Midbrain (tissue), 1 donor: ENCODE measurements at places on chromosomes 16 and 17.

DNA sequence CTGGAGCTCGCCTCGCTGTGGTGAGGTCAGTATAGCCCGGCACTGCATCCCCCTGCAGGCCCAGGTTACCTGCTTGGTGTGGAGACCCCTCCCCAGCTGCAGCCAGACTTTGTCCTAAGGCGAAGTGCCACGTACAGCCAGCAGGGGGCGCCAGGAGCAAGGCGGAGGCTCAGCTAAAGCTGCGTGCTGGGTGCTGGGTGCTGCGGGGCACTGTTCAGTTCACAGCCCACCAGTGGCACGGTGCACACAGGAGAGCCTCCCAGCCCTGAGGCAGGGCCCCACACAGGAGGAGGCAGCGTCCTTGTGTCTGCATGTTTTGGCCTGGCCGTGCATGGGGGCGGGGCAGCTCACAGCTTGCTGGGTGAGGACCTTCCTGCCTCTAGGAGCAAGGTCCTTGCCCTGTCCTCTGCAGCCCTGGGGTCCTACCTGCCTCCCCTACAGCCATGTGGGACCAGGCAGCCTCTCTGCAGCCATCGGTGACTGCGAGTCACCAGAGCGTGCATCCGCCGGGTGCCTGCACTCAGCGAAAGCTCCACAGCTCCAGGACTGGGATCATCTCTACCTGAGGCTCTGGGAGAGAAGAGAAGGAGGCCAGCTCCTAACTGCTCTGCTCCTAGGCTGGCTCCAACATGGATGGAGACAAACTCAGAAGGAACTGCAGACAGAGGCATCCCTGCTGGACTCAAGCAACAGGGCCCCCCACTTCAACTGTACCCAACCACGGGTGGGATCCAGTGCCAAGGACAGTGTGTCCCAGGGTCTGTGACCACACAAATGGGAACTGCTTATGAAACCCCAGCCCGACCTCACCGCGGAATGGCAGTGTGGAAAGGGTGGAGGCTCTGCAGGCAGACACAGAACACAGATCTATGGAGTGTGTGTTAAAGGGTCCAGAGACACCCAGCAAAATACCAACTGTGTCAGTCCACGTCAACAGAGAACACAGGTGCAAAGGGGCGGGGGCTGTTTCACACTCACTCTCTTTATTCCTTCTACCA, 19.0 kb downstream of the SLC7A5 start:
- DNase-seq = peak; percentile 51

DNA sequence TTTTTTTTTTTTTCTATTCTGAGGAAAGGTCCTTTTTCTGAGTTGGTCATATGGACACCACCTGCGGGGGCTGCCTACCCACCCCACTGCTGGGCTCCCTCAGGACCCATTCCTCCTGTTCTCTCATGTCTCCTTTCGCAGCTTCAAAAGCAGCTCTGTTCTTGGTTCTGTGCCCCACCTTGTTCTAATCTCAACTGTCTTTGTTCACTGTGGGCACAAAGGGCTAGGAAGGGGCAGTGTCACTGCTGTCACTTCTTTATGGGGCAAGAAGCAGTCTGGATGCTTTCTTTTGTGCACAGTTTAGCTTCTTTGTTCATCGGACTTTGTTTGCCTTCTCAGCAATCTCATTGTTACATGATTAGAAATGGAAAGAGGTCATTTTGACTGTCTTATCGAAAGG, 7.1 kb downstream of the GOSR2 start:
- DNase-seq = no peak

GRCh38 chr17:81323411-81323868, 28.3 kb upstream of the SLC38A10 start:
- no peak for DNase-seq

DNA sequence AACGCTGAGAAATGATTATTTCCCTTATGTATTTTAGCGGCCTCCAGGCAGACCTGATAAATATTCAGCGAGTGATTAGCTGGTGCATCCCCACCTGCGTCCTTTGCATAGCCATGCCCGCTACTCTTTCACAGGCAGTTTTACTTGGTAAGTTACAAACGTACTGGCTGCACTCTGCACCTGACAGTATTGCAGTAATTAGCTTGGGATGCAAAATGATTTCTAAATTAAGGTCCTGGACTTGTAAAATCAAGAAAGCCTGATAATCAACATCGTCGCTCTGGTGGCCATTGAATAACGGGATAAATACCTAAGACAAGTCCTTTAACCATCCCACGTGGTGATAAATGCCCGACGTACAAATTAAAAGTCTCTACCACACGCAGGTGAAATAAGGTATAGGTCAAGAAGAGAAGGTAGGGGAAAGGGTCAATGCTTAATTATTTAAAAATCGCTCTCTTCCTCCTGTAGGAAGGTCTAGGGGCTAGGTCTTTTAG, 998 bp upstream of the PRKCA start:
- no peak for DNase-seq

GRCh38 chr17:8405499-8406016, 7.9 kb upstream of the RNF222 start:
- DNase-seq = no peak
